CD4-positive, alpha-beta memory T cell (primary cell): ENCODE measurements at places on chromosomes 1 and 21. TPM values are rescaled to one million over a fixed set of nuclear protein-coding genes. Genes with fewer than 3 reads are reported as not detected.

GRCh38 chr1:150999051-150999674 is 7.5 kb downstream of the MINDY1 start:
- no peak for DNase-seq

DNA sequence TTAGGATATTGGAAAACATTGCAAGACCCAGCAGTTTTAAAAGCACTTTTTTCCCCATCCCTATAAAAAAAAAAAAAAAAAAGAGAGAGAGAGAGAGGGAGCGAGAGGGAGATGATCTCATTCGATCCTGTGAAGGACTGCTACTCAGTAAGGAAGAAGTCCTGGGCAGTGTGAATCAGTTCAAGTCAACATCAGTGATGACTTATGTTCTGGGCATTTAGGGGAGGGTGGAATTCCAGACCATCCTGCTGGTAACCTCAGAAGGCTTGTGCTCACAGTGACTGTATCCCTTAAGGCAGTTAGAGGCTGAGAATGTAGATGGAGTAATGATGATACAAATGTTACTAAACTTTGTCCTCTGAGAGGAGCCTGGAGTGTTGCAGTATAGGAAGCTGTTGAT is 151.4 kb downstream of the TGFB2 start:
- DNase-seq: no peak

The ERICH3 gene
- not detected for total RNA-seq

The SLC9C2 gene
- total RNA-seq: not detected

DNA sequence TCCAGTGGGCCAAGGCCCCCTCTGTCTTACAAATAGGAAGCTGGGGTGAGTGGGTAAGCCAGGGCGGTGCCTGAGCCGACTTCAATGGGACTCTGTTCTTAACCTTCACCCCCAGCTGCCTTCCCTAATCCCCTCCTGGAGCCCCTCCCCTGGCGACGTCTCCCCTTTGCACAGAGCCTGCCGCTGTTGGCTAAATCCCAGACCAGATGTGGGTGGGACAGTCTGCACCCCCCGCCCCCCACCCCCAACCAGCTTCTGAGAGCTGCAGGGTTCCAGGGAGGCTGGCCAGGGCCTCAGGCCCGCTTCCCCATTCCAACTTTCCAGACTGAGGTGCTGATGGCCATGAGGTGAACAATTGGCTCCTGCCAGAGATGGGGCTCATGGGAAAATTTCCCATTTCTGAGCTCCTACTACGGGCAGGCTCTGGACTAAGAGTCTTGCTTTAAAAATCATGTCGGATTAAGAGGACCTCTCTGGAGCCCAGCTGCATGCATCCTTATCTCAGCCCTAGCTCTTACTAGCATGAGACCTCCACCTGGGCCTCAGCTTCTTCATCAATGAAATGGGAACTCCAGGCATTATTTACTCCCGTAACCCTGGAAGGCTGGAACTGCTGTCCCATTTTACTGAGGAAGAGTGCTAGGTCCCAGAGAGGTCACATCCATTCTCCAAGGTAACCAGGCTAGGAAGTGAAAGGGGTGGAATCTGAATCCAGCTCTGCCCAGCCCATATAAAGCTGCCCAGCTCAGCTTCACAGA is 6.4 kb downstream of the COL8A2 start:
- DNase-seq: no peak

The C1orf210 gene
- total RNA-seq: not detected

The MPL gene
- not detected for total RNA-seq

The ILDR2 gene
- 0.52 TPM for total RNA-seq

DNA sequence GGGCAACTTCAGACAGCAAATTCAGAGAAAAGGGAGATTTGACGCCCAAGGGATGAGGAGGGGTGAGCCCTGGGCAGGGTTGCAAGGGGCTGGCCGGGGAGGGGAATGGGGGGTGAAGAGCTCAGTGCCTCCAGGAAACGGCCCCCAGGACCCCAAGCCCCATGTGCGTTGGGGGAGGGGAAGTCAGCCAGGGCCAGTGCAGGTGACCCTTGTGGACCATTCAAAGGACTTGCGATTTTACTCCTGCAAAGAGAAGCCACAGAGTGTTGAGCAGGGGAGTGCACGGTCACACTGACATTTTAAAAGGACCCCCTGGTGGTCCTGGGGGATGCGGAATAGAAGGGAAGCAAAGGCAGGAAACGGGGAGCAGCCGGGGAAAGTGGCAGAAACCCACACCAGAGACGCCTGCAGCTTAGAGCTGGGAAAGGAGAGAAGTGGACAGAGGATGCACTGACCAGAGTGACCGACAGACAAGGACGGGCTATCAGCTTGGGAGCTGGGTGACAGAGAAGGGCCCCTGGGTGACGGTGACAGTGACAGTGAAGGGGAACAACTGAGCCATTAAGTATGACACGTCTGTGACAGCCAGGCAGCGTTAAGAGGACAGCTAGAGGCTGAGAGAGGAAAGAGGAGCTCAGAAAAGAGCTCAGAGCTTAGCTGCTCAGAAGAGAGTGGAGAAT is 54.0 kb upstream of the TMEM51 start:
- no peak for DNase-seq
